Daoy (cell line): ENCODE measurements at places on chromosomes 4 and X. TPM values are rescaled to one million over a fixed set of nuclear protein-coding genes. Genes with fewer than 3 reads are reported as not detected.
A peak's percentile ranks its signal among the peaks of the same experiment; 100 is the strongest.

DNA sequence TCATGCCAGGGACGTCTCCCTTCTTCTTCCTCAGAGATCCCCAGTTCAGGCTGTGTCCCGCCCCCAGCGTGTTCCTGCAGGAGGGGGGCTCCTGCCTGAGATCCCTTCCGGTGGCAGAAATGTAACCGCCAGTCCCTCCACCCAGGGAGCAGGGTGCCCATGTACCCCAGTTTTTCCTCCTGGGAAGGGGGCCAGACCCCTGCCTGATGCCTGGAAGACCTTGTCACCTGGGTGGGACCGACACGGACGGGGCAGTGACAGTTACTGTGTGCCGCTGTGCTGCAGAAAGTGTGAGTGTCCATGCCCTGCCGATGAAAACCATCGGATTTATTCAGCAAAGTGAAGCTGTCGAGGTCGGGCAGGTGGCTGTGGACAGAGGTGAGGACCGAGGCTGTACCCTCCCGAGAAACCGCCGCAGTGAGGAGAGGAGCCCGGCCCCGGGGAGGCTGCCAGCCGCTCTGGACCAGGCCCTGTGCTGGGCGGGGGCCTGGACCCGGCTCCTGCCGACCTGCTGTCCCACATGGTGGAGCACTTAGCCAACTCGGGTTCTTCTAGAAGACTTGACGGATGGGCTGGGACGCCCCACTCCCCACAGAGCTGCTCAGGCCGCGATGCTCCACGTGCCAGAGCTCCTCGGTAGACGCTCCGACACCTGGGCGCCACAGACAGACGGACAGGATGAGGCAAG lies 36.7 kb upstream of the HMX1 start:
- peak; percentile 6 for DNase-seq

DNA sequence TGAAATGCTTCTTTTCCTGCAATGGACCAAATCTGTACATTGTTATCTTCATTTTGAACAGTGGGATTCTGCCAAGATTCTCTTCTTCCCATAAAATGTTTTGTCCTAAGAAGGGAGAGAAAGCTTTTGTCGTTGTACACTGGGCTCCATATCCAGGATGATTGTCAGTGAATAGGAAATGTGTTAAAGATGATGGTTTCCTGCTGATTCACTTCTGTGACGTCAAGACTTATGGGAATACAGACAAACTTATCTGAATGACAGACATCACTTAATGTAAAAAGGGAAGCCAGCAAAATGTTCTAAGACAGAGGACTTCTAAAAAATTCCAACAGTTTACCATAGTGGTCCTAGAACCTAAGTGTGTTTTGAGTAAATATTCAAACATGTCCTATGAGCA lies 53.7 kb upstream of the HPF1 start:
- no peak for DNase-seq

Gene TLR2
- total RNA-seq, result not detected in 2 replicates

DNA sequence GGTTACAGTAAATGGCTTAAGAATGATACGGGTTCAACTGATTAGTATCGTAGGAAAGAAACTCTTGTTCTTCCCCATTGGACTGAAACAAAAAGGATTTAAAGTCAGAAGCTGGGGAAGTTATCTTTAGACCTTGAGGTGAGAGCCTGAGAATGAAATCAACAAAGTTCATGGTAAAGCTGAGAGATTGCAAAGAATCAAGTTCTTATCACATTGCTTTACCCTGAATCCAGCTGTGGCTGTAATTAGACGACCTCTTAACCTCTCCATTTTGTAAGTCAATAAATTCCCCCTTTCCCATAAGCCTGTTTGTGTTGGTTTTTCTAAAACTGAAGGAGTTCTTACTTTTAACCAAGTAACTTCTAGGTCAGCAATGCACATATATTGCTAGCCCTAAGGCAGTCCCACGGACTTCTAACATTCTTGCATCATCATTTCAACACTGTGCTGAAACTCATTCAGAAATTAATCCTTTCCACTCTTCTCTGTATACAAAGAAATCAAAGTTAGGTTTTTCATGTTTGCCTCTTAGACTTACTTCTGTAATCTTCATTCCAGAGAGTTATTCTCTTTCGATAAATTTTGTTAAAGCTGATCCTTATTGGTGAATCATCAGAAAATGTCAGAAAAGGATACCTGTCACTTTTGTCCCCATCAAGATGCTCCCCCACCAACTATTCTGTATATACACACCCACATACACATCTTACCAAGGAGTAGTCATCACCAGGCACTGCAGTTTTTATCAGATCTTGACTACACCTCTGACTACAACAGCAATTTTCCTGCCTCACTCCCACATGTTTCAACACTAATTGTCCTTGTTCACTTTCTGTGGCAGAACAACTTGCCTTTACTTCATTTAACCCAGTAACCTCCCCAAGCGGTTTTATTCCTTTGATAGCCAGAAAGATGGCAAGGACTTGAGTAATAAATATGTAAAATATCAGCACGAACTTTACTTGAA lies 77.9 kb upstream of the STK26 start:
- DNase-seq, result no peak

DNA sequence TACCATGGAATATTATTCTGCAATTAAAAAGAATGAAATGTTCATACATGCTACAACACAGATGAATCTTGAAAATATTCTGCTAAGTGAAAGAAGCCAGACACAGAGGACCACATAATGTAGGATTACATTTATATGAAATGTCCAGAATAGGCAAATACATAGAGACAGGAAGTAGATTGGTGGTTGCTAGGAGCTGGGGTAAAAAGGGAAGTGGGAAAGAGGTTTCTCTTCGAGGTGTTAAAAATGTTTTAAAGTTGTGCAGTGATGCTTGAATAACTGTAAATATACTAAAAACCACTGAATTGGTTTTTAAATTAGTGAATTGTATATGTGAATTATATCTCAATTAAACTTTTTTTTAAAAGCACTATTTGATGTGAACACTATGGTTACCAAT lies 3.6 kb upstream of the NXT2 start:
- no peak for DNase-seq

Gene FAM236A
- total RNA-seq, result not detected in 2 replicates

- DNase-seq, result peak; percentile 89
Observed at GRCh38 chr4:25172961-25173915, 13.0 kb upstream of the SEPSECS start.

Gene MAGEA4
- total RNA-seq, result not detected in 2 replicates

DNA sequence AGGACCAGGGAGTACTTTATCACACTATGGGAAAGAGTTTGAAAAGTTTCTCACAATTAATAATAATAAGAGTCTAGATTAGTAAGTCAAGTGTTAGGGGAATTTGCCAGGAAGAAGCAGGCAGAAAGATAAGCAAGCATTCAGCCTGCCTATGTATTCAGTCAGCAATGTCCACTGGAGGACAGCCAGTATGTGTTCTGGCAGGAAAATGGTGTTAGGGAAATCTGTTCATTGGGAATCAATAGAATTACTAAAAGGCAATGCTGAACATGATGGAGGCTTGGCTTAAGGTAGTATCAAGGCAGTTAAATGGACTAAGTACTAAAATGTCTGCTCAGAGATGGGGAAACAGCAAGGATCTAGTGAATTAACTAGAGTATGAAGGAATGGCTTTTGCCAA lies 221.2 kb downstream of the PPP4R3C start:
- no peak for DNase-seq

GRCh38 chr4:136864604-136865185 lies 667.6 kb downstream of the PCDH18 start:
- DNase-seq, result peak; percentile 47

Gene SLBP
- 126 and 156 TPM in 2 replicates for total RNA-seq

GRCh38 chrX:2692221-2693112 lies 1.4 kb downstream of the CD99 start:
- peak; percentile 19 for DNase-seq

- DNase-seq, result no peak
Observed at GRCh38 chrX:19865567-19866363, 21.6 kb downstream of the SH3KBP1 start.

Gene ZDHHC15
- 0.06 TPM in 1 of 2 replicates, not detected in the other for total RNA-seq

Gene NR3C2
- 0.34 TPM in 1 of 2 replicates, not detected in the other for total RNA-seq

GRCh38 chr4:143514497-143514896 lies 995 bp downstream of the SMARCA5 start:
- peak; percentile 11 for DNase-seq

Gene HS3ST1
- not detected in 2 replicates for total RNA-seq

DNA sequence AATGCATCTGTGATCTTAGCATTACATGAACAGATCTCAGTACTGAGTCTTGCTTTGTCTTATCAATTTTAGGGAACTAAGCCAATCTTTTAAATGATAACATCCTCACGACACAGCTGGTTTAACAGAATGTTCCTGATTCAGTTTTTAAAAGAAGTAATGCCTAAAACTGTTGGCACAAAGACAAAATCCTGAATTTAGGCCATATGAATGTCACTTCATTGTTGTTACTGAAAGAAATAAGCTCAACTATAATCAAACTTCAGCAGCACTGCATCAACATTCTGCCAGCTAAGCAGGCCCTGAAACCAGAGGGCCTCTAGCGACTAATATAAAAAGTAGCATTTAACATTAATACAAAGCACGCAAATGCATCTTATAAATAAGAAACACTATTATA lies 130.6 kb downstream of the FRYL start:
- no peak for DNase-seq

DNA sequence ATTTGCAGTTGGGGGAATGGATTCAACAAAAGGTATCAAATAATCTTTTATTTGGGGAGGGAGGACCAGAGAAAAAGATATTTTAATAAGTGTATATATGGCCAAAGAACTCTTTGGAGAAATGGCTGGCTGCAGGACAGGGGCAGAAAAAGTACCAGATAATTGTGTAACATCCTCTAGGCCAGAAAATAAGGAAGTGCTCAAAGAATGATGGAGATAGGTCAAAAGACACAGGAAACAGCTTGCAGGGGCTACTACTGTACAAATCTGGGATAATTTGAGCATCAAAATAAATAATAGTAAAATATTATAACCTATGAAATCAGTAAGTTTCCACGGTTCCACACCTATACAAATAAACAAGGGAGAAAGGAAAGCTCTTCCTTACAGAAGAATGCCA lies 34.8 kb downstream of the KLHL5 start:
- DNase-seq, result no peak

Gene PPBP
- not detected in 2 replicates for total RNA-seq

Gene FDCSP
- total RNA-seq, result 0.97 TPM in 1 of 2 replicates, not detected in the other

- no peak for DNase-seq
Observed at GRCh38 chr4:72886602-72887001, 182.9 kb downstream of the COX18 start.

- DNase-seq, result peak; percentile 21
Observed at GRCh38 chrX:39721566-39722279, 376.0 kb downstream of the BCOR start.

- DNase-seq, result no peak
Observed at GRCh38 chr4:55308071-55308470, 38.0 kb upstream of the SRD5A3 start.

DNA sequence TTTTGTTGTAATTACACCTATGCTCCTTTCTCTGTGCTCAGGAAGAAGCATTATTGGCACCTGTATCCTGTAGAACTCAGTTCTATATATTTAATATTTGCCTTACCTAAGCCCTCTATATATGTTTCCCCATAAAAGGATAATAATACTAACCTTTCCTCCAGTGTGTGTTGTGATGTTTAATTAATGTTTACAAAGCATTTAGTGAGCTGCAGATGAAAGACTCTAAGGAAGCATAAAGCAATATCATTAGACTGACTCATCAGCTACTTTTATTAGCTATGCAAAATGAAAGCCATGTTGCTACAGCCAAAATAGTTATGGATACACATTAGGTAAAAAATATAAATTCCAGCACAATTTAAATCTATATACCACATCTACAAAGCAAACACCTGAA lies 93.6 kb upstream of the PTPN13 start:
- no peak for DNase-seq

DNA sequence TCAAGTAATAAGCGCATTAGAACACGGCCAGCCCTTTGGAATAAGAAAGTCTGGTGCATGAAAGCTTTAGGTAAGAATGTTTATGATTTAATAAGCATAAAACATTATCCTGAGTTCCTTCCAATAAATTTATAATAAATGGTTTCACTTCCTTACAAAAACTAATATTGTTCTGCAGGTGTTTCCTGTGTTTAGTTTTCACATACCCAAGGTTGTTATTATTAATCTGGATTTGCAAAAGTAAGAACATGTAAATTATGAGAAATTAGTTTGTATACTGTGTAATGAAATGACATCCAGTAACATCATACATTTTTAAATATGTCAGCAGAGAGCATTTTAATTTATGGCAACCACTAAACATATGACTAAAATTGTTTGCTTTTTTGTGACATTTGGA lies 72.1 kb downstream of the BANK1 start:
- no peak for DNase-seq

- no peak for DNase-seq
Observed at GRCh38 chr4:88724406-88724805, 26.8 kb upstream of the NAP1L5 start.
